ENCODE measurements at places on chromosomes 3 and 15.

DNA sequence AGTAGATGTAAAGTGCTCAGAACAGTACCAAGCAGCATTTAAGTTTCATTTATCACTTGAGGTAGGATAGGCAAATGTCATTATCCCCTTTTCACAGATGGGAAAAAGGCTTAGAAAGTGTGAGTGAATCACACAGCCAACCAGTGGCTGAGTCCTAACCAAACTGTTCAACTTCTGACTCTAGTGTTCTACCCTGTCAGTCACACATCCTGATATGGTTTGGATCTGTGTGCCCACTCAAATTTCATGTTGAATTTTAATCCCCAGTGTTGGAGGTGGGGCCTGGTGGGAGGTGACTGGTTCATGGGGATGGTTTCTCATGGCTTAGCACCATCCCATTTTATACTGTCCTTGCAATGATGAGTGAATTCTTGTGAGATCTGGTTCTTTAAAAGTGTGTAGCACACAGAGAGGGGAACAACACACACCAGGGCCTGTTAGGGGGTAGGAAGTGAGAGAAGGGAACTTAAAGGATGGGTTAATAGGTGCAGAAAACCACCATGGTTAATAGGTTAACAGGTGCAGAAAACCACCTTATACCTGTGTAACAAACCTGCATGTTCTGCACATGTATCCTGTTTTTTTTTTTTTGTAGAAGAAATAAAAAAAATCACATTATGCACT lies 304.7 kb downstream of the SUCLG2 start:
- DNase-seq, result peak; percentile 69

GRCh38 chr3:140252812-140253656 lies 318.0 kb downstream of the CLSTN2 start:
- DNase-seq, result no peak

- DNase-seq, result no peak
Measured at GRCh38 chr15:69511015-69511414, 58.4 kb downstream of the RPLP1 start.

DNA sequence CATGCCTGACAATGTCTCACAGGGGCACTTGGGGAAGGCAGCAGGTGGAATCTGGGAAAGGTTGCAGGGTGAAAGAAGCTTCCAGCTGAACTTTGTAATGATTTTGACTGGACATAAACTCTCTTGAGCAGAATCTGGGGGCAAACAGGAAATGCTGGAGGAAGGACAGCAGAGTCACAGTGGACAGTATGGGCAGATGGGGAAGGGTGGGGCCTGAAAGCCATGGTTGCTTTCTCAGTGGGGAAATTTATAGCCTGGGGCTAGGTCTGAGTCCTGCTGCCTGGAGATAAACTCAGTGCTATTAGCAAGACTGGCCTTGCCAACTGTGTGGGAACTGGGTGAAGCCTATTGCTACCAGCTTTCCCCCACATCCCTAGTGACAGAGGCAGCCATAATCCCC lies 203.2 kb downstream of the OSBPL10 start:
- DNase-seq, result no peak

- no peak for DNase-seq
Measured at GRCh38 chr3:66365080-66365479, 135.7 kb downstream of the LRIG1 start.

- no peak for DNase-seq
Measured at GRCh38 chr3:130459944-130460343, 57.0 kb upstream of the COL6A6 start.

DNA sequence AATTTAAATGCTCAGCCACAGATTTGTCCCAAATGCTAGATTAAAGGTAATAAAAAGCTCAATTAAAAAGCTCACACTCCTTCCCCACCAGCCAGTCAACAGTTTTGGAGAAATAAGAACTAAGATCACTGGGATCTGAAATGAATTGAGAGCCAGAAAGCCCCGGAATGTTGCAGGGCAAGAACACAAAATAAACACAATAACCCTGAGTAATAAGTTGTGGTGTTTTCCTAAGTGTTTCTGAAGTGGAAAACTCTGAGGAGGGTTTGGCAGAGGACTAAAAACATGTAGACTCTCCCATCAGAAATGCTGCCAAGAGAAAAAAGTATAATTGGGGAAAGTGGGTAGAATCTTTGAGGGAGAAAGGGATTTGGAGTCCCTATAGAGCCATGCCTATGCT lies 127.8 kb downstream of the ABI3BP start:
- DNase-seq, result no peak

- DNase-seq, result no peak
Measured at GRCh38 chr3:188905547-188905946, 266.2 kb upstream of the TPRG1 start.

GRCh38 chr3:37610529-37610928 lies 251.2 kb upstream of the CTDSPL start:
- DNase-seq, result no peak

All from activated CD4-positive, alpha-beta memory T cell treated with anti-CD3 and anti-CD28 coated beads for 36 hours (primary cell).